ENCODE measurements at places on chromosomes 7 and 10. TPM values are rescaled to one million over a fixed set of nuclear protein-coding genes. Genes with fewer than 3 reads are reported as not detected.

DNA sequence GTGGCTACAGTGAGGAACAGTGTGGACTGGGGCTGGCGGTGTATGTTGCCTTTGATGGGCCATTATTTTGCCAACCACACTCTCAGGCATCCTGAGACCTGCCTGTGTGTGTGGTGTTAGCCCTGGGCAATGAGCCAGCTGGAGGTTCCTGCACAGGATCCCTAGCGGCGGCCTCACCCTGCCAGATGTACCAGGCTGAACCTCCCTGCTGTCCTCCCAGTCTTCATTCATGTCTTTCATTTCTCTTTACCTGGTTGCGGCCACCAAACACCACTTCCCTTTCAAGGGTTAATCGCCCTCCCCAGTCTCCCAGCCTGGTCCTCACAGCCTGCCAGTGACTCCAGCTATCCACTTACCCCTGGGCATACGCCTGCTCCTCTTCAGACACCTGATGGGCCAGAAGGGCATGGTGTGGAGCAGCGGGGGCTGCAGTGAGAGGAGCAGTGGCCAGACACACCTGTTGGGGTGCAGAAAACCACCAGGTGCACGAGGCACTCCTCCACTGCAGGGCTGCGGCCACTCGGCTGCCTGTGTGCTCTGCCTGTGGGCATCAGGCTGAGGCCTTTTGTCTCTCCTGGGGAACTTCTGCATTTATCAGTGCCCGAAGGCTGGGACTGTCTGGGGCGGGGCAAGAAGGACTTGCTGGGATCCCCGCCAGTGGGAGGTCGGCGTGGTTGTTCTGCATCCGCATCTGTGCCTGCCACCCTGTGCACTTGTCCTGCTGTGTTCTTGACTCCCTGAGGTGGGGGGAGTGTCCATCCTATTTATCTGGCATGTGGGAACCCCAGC, 111.6 kb downstream of the ARHGAP22 start:
- H3K27ac ChIP-seq = no peak overlapping the region
- H3K27me3 ChIP-seq = no peaks in the 10 kb centered on the region
- DNase-seq = no peak
- no peak overlapping the region for H3K4me3 ChIP-seq
- H3K4me1 ChIP-seq = peaks cover 2% of the 10 kb centered on the region

- H3K27ac ChIP-seq = no peak overlapping the region
- H3K4me1 ChIP-seq = no peaks in the 10 kb centered on the region
- H3K27me3 ChIP-seq = no peaks in the 10 kb centered on the region
- DNase-seq = no peak
- no peak overlapping the region for H3K4me3 ChIP-seq
Measured at GRCh38 chr7:122595885-122596284, 103.0 kb downstream of the RNF133 start.

- no peak for DNase-seq
- no peak overlapping the region for H3K27ac ChIP-seq
- no peak overlapping the region for H3K4me3 ChIP-seq
- H3K27me3 ChIP-seq = no peaks in the 10 kb centered on the region
Measured at GRCh38 chr10:75937823-75938222, 506.4 kb downstream of the LRMDA start.

DNA sequence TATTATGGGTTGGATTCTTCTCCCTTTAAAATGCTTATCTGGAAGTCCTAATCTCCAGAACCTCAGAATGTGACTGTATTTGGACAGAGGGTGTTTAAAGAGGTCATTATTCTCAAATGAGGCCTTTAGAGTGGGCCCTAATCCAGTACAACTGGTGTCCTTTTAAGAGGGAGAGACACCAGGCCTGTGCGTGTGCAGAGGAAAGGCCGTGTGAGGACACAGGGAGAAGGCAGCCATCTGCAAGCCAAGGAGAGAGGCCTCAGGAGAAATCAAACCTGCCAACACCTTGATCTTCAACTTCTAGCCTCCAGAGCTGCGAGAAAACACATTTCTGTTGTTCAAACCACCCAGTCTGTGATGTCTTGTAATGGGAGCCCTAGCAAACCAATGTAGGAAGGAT, 235.4 kb upstream of the MYO3A start:
- DNase-seq = no peak
- no peak overlapping the region for H3K27ac ChIP-seq
- H3K4me1 ChIP-seq = no peaks in the 10 kb centered on the region
- no peaks in the 10 kb centered on the region for H3K36me3 ChIP-seq
- H3K4me3 ChIP-seq = no peak overlapping the region

DNA sequence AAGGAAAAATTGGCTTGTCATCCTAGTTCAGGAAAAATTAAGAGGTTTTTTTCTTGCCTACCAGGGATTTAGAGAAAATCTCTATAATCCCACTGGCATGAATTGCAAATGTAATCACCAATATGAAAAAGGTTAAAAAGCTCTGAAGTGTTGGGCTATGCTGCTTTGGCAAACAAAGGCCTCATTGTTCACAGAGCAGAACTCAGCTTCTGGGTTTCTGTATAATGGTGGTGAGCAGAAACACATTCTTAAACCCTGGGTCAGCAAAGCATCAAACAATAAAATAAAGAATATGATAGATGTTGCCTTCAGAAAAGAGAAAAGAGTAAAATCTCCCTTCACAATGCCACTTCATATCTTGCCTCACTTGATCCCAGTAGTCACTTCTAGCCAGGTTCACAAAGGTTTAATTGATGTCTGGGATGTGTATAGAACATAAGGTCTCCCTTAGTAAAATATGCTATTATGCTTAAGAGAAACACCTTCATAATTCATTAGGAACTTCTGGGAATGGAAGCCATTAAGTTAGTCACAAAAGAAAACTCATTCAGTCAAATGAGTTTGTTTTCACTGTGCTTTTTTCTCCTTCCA, 1255.5 kb upstream of the PHF14 start:
- H3K27me3 ChIP-seq = no peaks in the 10 kb centered on the region
- DNase-seq = no peak
- no peak overlapping the region for H3K4me3 ChIP-seq
- H3K27ac ChIP-seq = no peak overlapping the region

DNA sequence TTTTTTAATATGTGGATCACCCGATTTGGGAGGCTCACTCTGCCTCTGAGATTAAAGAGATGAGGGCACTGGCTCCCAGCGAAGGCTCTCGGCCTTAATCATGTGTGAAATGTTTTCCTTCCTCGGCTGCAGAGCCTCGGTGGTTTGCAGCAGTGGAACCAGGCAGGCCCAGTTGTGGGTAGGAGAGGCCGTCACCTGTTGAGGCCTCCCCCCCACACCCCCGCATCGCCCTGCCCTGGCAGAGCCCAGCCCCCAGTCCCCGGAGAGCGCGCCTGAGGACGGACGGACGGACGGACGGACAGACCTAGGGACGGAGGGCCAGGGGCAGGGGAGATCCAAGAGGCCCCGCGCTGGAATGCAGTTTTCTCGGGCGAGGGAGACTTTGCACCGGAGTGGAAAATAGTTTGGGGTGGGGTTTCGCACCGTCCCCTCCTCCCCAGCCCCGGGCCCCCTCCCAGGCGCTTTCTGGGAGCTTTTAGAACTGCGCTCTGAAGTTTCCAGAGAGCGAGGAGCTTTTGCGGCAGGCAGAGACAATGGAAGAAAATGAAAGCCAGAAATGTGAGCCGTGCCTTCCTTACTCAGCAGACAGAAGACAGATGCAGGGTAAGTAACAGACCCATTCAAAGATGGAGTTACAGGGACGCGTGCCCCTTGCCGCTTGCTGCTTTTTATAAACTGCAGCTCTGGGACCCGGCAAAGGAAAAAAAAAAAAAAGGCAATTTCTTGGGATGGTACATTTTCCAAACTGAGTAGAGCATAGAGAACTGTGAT, at the start of gene KIAA1217:
Gene KIAA1217 (plus strand): TSS at position 478 of the 771 bp plus-strand sequence. CDS start 56 bp downstream, at position 534.
- H3K4me3 ChIP-seq = peak within 1 kb of the TSS; percentile 66
- H3K27me3 ChIP-seq = no peaks in the 10 kb centered on the region
- H3K36me3 ChIP-seq = no peaks in the 10 kb centered on the region
- H3K27ac ChIP-seq = peak within 1 kb of the TSS; percentile 76

DNA sequence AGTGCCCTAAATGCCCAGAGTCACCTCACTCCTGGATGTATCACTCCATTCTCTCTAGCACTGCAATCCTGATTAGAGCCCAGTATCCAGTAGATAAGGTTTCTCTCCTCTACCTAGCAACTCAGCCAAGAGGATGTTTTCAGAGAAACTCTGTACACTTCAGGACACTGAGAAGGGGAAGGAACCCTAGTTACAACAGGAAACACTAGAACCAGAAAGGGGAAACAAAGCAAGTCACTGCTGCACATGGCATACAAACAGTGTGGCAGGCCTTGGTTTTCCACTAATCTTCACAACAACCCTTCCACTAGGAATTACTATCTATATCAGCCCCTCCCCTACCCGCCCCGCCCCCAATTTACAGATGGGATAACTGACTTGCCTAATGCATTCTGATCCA, 1.6 kb downstream of the FAM204A start:
- no peak overlapping the region for H3K27ac ChIP-seq
- no peaks in the 10 kb centered on the region for H3K4me1 ChIP-seq
- H3K27me3 ChIP-seq = no peaks in the 10 kb centered on the region
- peaks cover 9% of the 10 kb centered on the region for H3K36me3 ChIP-seq
- no peak for DNase-seq

- H3K27ac ChIP-seq = no peak overlapping the region
- DNase-seq = no peak
- no peaks in the 10 kb centered on the region for H3K4me1 ChIP-seq
Measured at GRCh38 chr7:108146070-108146842, 16.1 kb upstream of the LAMB4 start.

GRCh38 chr7:98362517-98362916, 38.4 kb downstream of the BAIAP2L1 start:
- DNase-seq = no peak
- H3K27ac ChIP-seq = no peak overlapping the region
- H3K4me3 ChIP-seq = no peak overlapping the region
- H3K27me3 ChIP-seq = no peaks in the 10 kb centered on the region

DNA sequence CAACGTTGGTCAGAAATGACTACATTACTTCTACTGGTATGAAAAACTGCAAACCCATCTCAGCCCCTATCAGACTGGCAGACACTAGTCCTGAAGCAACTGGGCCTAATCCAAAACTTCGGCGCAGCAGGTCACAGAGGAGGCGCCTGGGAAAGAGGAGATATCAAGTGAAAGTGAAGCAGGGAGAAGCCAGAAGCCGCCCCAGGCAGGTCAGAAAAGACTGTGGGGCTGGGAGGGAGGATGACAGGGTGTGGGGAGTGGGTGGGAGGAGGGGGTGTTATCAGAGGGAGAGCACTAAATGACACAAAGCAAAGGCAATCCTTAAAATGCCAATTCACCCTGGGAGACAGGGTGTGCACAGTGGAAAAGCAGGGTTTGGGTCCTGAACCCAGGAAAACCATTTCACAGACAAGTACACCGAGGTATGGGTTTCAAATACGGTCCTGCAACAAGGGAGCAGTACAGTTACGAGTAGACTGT, 731 bp downstream of the CHCHD3 start:
- H3K27me3 ChIP-seq = no peaks in the 10 kb centered on the region
- H3K36me3 ChIP-seq = no peaks in the 10 kb centered on the region
- H3K27ac ChIP-seq = peak overlapping the region; percentile 82
- peak overlapping the region; percentile 83 for H3K4me3 ChIP-seq
- H3K4me1 ChIP-seq = peaks cover 9% of the 10 kb centered on the region

DNA sequence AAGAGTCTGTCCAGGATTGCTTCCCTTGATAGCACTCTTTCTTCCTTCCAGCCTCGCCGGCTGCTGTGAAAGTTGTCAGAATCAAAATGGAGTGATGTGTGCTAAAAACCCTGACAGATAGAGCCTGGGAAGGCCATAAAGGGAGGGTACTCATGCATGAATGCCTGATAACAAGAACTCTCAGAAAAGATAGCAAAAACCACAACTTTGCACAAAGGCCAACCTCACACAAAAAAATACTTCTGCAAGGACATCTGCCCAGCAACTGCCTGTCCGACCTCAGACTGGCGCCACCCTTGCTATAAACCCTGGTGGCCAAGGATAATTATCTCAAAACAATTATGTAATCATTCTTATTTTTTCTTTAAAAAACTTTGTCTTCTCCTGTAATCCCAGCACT, 133.2 kb upstream of the SVIL start:
- DNase-seq = no peak
- no peak overlapping the region for H3K4me3 ChIP-seq
- H3K27ac ChIP-seq = no peak overlapping the region
- H3K36me3 ChIP-seq = no peaks in the 10 kb centered on the region

DNA sequence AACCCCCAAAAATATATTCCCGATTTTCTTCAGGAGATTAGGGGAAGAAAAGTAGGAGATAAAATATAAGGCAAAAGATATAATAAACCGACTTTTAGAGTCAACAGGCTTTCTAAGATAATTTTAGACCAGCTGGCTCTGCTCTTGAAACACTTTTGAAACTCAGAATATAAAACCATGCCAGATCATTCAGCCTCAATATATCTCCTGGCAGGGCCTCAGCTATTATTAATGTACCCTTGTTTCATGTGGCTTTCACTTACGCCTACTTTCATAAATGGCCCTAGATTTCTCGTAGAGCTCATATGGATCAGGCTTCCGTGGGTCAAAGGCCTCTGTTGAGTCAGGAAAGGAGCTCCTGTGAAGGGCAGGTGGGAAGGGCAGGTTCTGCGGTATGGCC, 396.0 kb downstream of the PHTF2 start:
- no peaks in the 10 kb centered on the region for H3K4me1 ChIP-seq
- no peaks in the 10 kb centered on the region for H3K27me3 ChIP-seq
- DNase-seq = no peak
- no peak overlapping the region for H3K27ac ChIP-seq
- H3K4me3 ChIP-seq = no peak overlapping the region

The RAPGEF5 gene
- total RNA-seq = 65.8 TPM

The PIP gene
- not detected for total RNA-seq

The HPSE2 gene
- total RNA-seq = not detected

The DNAH11 gene
- total RNA-seq = 0.75 TPM

The SH2D4B gene
- total RNA-seq = not detected

The UCMA gene
- total RNA-seq = not detected

The RARRES2 gene
- total RNA-seq = 144 TPM

The RTKN2 gene
- not detected for total RNA-seq

Measured in ascending aorta (tissue), 2 donors.